SK-N-SH treated with all-trans-retinoic acid at 6 μM for 48 hours (cell line): ENCODE measurements at places on chromosomes 6 and 20.

DNA sequence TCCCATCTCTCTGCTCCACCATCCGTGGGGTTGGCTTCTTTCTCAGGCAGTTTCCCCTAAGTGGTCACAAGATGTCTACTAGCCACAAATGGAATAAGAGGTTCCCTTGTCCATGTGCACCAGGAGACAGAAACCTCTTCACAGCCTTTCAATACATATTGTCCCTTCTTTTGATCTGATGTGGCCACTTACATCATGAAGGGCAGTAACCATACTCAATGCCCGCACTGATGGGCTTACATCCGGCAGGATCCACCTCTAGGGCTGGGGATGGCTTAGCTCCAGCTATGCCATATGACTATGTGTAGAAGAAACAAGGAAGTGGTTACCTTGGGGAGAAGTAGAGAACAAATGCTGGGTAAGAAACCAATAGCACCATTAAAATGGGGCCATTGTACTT lies 64.4 kb downstream of the PLEKHG1 start:
- ATAC-seq: no peak

GRCh38 chr6:131917318-131917717 lies 33.9 kb downstream of the CCN2 start:
- ATAC-seq: no peak

DNA sequence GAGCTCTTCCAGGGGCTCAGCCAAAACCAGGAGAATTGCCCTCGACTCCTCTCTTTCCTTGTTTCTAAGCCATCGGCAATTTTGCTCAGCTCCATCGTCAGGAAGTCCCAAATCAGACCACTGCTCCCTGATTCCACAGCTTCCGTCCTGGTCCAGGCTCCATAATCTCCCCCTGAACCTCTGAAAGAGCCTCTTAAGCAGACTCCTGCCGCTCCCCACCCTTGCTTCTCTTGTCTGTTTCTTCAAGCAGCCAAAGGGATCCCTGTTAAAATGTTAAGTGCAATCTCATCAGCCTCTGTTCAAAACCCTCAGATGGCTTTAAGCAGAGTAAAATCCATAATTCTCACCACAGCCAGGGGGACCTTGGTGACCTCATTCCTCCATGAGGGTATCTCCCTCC lies 244.7 kb upstream of the SPTLC3 start:
- no peak for ATAC-seq

DNA sequence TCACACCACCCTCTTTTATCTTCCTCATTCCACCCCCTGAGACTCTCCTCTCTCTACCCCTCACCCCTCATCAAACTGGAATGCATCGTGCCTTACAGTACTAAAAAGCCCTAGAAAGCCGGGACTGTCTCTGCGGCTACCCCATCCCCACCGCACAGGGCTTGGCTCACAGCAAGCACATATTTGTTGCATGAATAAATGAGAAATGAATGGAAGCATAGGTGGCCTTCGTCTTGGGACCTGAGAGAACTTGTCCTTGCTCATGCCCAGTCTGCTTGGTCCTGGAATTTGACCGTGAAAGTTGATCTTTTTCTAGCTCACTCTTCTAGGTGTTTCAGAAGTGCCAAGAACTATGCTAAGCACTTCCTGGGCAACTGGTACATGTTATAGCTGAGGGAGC lies 53.3 kb downstream of the APCDD1L start:
- ATAC-seq: peak; percentile 17; the same call in 2 of the 3 replicates

DNA sequence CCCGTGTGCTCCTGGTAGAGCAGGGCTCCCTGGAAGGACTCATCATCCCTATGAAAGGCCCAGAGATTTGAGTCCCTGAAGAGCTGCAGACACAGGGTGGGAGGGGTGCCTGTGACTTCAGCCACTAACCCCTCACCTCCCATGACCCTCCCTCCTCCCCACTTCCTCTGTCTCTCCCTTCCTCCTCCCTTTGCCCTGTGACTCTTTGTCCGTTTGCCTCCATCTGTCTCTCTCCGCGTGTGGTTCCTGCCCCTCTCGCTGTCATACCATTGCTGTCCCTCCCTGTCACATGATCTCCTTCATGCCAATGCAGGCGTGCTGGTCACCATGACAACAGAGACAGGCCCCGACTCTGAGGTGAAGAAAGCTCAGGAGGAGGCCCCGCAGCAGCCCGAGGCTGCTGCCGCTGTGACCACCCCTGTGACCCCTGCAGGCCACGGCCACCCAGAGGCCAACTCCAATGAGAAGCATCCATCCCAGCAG lies 19.0 kb downstream of the EPB41L1 start:
- no peak for ATAC-seq

GRCh38 chr6:135992739-135993138 lies 141.2 kb downstream of the PDE7B start:
- no peak for ATAC-seq

- no peak for ATAC-seq
Measured at GRCh38 chr6:12026120-12026519, 14.0 kb downstream of the HIVEP1 start.

GRCh38 chr20:58634059-58634458 lies 17.0 kb upstream of the STX16 start:
- no peak for ATAC-seq

GRCh38 chr20:19835533-19836222 lies 77.6 kb downstream of the RIN2 start:
- peak; percentile 91 for ATAC-seq

DNA sequence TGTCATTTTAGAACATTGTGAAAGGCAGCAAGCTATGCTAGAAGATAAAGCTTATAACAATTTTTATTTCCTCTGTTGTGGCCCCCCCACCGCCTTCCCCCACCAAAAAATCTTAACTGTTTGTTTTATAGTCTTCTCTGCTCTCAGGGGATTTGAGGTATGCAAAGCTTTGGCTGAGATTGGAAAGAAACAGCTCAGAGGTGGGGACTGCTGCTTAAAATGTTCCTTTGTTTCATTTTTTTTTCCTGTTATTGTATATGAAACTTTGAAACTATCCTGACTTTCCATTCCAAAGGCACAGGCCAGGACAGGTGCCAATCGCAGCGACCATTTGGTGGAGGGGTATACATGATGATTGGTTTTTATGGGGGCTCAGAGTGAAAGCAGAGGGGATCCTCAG lies 114.7 kb upstream of the PHACTR1 start:
- ATAC-seq: no peak

DNA sequence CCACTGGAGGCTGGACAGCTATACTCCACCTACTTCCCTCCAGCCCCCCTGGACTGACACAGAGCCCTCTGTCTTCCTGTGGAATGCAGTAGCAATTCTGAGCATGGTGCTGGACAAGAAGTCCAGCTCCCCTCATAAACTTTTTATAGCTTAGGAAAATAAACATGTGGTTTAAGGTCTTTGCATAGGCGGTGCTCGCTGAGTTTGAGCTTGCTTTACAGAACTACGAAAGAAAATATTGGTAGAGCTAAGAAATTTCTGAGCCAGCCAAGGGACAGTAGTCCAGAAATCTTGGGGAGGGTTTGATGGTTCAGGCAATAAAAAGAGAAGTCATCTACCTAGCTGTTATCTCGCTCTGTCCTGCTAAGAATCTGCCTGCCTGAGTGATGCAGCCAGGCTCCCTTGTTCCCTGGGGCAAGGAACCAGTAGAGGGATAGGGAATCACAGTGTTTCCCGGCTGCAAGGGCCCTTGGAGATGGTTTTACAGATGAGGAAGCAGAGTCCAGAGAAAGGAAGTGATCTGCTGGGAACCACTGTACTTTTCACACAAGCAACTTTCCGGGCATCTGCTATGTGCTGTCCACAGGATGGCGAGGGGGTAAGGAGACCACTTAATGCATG lies 343.4 kb downstream of the CDC5L start:
- ATAC-seq: no peak

DNA sequence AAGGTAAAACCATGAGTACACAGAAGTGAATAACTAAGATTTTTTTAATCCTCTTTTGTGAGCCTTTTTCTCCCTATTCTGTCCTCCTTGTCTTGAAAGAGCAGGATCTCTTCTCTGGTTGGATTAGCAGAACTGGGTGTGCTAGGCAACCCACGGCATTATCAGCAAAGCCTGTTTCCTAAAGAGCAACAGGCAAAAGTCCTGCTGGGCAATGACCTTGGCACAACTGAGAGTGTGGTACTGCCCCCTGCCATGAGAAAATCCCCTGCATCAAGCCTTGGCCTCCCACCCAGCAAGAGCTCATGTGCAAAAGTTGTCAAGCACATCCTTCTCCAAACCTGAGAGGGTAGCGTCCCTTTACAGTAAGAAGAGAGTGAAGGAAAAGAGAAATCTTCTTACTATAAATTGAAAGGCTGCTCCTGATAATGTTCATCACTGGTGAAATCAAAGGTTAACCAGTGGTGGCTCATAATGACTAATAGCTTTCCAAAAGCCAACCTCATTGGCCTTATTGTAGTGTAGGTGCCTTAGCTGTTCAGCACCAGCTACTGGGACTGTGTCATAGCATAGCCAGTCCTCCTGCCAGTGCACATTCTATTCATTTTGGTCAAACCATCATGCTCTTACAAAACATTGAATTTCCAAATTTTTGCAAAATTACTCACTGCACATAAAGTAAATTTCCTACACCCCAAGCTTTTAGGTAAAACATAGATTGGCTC lies 17.1 kb downstream of the KIF6 start:
- ATAC-seq: no peak

DNA sequence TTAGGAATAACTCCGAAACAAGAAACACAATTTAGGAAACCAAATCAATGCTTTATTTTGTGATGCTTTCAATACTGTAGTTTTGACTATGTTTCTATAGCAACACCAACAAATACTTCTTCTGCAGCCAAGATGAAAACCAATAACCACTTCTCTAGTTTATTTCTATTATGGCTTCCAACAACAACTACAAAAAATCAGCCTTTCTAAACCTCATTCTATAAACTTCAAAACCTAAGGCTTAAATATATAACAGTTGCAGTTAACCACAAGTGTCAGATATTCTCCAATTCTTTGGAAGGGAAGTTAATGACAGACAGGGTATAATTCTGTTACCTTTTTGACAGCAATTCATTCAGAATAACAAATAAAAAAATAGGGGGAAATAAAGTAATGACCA lies 80.9 kb downstream of the EPB41L2 start:
- ATAC-seq: no peak

GRCh38 chr6:139164001-139164400 lies 29.1 kb downstream of the HECA start:
- peak; percentile 38; the same call in 1 of the 3 replicates for ATAC-seq

- ATAC-seq: no peak
Measured at GRCh38 chr6:156359912-156360311, 417.3 kb upstream of the ARID1B start.
